ENCODE measurements at places on chromosomes 3 and 15.

DNA sequence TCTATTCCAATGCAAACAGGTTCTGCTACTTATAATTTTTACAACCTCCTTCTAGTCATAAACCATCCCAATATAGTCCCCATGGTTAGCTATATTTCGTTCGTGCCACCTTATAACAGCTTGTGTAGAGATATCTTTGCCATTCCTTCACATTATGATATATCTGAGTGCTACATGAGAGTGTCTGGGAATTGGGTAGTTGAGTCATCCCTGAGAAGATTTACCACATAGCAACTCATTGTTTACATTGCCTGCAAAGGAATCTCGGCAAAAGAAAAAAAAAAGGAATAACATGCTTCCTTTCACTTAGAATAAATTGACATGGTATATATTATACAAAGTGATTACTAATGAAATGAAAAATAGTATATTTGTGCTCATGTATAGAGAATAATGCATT, 86.0 kb upstream of the VGLL3 start:
- no peak for DNase-seq

GRCh38 chr3:144737281-144737680, 765.7 kb downstream of the DIPK2A start:
- no peak for DNase-seq

DNA sequence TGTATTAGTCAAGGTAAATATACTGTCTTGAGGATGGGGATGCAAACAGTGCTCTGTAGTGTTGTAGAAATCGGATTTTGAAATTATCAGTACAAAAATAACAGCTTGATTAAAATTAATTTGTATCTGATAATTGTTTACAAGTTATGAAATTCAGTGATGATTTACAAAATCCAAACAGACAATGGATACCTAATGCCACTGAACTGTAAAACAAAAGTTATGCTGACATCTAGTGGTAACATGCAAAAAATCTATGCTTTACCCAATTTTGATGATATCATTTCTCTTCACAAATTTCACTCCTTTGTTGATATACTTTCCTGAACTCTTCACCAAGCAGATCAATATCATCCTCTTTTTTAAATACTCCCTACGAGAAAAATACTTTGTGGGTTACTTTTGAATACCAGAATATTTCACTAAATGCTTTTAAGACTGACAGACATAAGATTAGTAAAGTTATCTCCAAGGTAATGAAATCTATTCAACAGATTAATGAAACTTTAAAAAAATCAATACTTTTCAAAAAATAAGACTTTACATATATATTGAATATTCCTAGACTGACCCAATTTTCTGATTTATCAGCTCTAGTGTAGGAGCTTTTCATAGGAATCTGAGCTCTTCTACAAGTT, 36.0 kb downstream of the MNS1 start:
- no peak for DNase-seq

GRCh38 chr3:20352546-20353179, 166.7 kb upstream of the SGO1 start:
- no peak for DNase-seq

DNA sequence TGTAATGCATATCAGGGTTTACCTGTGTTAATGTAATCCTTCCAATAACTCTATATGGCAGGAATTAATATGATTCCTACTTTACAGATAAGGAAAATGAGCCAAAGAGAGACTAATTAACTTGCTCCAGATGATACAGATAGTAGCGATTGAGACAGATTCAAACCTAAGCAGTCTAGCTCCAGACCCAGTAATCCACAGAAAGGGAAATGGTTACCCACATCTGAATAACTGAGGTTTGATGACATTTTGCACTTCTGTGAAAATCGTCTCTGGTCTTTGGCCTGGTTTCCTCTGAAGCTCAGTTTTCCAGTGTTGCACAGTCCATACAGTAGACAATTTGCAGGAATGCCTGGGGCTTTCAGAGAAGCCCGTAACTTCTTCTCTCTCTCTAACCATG, 177.1 kb upstream of the UMPS start:
- DNase-seq = no peak

Measured in SIG-M5 (cell line).